ENCODE measurements at places on chromosomes 1 and 21.

DNA sequence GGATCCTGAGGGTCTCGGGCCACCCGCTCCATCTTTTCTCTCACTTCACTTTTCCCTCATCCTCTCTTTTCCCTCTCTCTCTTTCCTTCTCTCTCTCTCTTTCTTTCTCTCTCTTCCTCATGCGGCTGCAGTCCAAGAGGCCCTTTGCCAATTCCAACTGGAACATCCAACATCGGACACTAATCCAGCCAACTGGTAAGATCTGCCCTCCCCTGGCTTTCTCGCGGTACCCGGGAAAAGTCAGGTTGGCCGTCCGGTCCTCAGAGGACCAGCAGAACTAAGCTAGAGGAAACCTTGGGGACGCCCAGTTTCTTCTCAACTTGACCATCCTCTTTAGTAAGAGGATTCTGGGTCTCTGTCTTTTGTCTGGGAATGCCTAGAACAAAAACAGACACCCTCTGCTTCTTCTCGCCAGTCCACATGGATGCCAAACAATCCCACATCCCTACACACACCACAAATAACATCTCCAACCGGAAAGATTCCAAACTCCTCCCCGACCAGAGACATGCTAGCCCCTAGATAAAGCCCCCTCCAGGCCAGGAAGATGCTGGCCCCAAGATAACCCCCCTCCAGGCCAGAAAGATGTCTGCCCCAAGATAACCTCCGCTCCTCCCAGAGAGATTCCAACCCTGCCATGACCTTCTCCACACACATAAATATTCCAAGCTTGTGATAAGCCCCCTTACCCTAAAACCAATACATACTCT, 3.2 kb upstream of the SETD4 start:
- no peak for DNase-seq

DNA sequence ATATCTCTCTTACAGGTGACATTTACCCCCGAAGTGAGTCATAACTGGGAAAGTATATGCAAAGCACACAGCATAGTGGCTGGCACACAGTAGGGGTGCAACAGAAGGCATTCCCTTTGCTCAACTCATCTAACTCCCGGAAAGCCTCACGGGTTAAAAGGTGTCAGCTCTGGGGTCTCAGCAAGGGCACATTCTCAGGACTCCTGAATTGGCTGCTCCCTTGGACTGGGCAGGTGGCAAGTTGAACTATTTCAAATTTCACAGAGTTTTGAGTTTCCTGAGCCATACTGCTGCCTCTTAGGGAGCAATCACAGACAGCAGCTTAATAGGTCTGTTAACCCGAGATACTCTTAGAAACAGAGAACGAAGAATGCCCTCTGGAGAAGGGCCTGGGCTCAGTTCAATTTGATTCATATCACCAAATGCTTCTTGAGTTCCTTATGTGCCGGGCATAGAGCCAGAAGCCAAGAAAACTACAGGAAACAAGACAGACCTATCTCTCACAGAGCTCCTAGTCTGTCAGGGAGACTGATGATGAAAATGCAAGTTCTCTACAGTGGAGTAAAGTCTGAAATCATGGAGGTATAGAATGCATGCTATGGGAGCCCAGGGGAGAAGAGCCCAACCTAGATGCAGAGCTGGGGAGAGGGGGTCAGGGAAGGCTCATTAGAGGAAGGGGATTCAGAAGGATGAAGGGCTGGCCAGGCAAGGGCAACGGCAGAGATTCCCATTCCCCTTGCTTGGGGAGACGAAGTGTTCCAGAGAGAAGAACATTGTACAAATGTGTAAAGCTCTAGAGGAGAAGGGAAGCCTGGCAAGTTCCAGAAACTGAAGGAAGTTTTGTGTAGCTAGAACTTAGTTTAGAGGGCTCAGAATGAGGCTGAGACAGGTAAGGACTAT, 143.9 kb upstream of the HMGB4 start:
- no peak for DNase-seq

- no peak for DNase-seq
These were observed 934 bp downstream of the SCP2 start for GRCh38 chr1:52928015-52928404.

DNA sequence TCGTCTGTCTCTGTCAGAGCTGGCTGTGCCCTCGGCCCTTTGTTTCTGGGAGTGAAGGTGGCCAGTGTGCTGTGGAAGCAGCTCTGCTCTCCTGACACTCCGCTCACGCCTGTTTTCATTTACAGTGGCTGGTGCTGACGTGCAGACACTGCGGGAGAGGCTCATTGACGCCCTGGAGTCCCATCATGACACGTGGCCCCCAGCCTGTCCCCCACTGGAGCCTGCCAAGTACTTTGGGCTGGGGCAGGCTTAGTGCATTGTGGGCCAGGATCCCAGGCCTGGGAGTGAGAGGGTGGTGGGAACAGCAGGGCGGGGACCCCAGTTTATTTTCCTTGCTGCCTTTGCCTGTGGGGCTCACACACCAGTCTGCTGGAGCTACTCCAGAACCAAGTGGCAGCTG, 21.1 kb downstream of the QSOX1 start:
- DNase-seq: no peak

DNA sequence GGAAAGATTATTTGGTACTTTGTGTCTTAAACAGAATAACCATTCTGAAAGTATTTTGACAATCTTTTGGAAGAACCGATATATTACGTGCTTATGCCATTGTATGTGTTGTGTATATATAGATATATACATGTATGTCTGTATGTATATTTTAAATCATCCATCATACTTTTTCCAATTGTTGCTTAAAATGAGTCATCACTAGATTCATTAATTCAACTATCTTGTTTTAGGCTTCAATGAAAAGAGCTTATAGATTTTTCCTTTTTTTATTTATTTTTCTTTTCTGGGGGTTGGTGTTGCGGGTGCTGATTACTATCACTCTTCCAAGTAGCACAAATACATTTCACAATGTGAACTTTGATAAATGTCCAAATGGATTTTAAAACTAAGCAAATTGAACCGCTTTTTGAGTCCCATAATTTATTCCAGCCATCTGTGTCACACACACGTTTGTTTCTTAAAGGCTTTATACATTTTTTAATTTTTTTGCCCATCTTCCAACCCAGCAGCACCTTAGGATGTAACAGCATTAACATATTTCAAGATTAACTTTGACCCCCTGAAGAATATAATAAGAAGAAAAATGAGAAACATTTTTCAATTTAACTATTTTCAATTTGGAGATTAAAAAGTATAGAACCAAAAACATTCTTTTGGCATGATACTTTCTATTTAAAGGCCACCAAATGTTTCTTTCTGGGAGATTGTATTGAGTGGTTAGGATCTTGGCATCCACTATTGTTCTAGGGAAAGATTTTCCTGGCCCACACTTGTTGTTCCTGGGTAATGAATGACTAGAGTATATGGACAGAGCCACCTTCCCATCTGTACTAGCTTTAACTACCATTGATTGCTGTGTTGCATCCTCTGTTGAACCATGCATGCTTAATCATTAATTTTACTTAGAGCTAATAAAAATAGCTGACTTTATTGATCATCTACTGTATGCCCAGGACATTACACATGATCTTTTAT, 9.3 kb upstream of the DPYD start:
- no peak for DNase-seq

- DNase-seq: peak; percentile 87
These were observed 1.5 kb upstream of the PTP4A2 start for GRCh38 chr1:31939484-31940329.

DNA sequence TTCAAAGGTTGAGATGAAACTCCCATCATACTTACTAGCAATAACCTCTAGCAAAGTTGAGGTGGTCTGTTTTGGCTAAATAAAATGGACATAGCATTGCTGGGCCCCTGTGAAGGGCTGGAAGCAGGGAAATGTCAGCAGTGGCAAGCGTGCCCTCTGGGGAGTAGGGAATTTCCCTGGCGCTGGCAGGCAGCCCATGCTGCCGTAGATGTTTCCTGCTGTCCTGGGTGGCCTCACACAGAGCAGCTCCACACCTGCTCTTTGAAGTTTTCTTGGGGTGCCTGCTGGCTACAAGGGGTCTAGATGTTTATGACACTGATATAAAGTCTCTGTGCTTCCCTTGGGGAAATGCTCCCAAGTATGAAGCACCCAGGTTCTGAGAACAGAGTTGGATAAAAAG, 30.2 kb downstream of the ADARB1 start:
- DNase-seq: no peak

GRCh38 chr1:235533476-235534168, 29.4 kb upstream of the B3GALNT2 start:
- no peak for DNase-seq

DNA sequence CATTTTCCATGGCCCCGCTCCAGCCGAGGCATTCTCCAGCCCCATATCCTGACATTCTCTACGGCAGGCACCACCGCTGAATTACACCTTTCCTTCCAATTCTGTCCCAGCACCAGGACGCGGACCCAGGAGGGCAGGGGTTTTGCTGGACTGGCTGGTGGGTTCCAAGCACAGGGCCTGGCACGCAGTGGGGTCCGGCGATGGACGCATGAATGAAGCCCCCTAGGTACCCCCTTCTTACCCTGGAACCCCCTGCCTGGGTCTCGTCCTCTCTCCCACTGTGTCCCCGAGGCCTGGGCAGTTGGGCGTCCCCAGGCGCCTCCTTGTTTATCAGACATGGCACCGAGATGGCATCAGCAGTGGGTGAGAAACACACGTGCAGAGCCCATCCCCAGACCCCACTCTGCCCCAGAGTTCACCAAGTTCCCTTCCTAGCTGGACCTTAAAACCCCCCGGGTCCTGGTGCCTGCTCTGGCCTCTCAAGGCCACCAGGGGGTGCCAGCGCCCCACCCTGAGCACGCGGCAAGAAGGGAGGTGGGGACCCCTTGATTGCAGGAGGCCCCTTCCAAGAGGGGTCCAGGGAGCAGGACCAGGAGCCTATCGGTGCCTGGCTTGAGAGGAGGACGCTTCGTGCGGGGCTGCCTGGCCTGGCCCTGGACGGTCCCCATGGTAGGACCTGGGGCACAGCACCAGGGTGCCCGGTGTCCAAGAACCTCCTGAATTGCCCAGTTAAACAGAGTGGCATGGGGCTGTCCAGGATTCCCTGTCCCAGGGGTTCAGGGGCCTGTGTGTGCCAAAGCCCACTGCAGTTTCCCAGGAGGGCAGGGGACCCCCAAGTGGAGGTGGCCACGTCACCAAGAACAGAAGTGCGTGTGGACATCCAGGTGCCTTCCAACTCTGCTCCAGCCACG, 46.1 kb downstream of the MEGF6 start:
- no peak for DNase-seq

DNA sequence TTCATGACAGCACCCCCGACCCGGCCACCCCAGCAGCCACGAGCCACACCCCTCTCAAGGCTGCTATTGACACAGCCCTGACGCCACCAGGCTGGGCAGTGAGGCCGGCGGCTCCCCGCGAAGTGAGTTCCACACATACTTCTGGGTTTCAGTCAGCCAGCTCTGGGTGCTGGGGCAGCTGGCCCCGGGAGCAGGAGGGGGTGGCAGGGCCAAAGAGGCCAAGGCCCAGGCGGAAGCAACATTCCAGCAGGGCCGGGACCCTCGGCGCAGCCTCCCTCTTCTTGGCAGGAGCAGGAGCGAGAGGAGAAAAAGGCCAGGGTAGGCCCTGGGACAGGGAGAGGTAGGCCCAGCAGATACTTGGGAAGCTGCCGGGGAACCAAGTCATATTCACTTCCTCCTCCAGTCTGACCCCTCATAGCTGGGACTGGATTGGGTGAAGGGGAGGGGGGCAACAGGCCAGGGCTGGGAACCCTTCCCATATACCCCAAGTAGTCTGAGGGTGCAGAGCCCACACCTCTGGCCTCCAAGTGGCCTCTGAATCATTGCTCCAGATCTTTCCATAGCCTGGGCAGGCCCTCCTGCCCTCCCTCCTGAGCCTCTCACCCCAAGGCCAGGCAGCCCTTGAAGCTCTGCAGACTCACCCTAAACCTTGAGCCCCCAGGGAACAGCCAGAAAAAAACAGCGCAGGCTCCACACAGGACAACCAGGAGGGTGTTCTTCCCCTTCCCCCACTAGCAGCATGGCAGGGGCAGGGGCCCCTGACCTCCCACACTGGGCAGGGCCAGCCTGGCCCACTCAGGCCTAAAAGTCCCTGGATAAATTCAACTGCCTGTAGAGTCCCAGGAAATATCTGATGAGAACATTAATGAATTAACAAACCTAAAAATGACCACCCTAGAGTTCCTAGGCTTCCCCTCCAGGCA, 5.7 kb downstream of the HSPG2 start:
- DNase-seq: no peak

DNA sequence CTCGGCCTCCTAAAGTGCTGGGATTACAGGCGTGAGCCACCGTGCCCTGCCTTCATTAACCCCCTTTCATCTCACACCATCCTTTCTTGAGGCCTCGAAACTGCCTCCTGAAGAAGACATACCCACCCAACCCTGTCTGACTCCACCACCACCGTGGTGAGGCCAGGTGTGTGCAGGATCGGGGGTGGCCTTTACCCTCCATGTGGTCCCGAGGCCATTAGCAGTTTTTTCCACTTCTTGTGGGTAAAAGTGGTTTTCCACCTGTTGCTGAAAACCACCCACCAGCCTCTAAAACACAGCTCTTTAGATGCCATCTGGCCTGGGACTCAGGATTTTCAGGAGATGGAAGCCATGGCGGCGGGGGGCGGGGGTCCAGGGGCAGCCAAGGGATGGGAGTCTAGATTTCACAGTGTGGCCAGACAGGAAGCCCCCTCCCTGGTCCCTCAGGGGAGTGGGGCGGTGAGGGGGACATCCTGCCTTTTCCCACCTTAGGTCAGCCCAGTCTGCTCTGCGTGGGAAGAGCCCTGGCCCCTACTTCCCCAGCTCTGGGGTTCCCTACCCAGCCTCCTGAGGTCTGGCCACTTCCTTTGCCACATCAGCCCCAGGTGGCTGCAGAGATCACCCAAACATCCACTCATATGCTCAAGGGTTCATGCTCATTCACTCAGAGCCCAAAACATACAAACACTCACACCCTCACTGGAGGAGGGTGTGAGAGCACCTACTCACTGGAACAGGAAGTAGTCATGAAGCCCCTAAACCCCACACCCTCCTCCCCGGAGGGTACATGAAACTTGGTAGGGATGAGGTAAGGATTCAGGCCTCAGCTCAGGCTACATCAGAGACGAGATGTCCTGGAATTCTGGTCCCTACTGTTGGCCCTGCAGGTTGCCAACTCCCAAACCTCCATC, 2.3 kb downstream of the FGR start:
- peak; percentile 49 for DNase-seq

DNA sequence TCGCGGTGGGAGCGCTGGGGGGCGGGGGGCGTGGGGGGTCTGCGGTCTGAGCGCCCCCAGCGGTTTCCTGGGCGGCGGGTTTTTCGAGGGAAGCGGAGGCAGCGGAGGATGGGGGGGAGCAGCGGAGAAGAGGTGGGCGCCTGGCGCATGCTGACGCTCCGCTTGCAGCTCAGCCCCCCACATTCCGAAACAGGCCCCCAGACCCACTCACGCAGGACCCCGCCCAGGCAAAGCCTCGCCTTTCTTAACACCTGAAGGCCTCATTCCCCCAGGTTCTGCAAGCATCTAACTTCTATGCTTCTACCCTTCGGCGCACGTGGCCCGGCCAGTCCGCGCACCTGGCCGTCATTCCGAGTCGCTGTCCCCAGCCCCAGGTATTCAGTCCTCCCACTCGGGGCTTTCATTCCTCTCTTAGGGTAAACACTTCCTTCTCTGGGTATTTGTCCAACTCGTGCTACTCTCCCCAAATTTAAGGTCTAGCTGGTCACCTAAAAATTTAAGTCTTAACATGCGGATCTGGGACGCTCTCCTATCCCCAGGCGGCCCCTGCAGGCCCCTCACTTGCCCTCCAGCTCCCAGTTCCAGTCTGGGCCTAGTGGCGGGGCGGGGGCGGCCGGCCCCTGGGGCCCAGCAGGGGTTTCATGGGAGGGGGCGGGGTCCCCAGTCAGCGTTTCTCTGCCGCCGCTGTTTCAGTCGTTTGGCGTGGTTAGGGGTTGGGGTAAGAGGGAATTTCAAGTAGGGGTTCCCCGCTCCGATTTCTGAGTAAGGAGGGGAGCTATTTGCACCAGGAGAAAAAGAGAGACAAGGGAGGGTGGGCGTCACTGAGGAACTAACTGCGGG, 2.8 kb upstream of the ZBTB7B start:
- DNase-seq: no peak
